ENCODE measurements at places on chromosomes 13 and 19. TPM values are rescaled to one million over a fixed set of nuclear protein-coding genes. Genes with fewer than 3 reads are reported as not detected.
A peak's percentile ranks its signal among the peaks of the same experiment; 100 is the strongest.

- no peak for DNase-seq
- no peaks in the 10 kb centered on the region for H3K27me3 ChIP-seq
- no peak overlapping the region for H3K27ac ChIP-seq
- no peaks in the 10 kb centered on the region for H3K36me3 ChIP-seq
- no peak overlapping the region for H3K4me3 ChIP-seq
Measured at GRCh38 chr13:105538346-105538745, 997.1 kb downstream of the EFNB2 start.

DNA sequence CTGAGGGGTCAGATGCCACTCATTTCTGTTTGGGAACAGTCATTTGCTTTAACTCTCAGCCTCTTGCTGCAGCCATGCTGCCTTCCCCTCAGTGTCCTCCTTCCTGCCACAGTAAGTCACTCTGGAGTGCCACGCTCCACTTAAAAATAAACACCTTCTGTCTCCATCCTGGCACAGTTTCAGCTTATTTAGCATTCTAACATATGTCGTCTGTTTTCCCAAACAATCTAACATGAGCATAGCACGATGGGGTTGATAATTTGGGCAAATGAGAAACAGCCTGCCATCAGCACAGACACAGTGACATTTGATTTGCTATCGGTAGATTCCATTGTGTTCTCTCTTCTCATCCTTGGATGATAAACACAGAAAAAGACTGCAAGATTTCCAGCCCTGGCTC lies 768.6 kb downstream of the UQCRFS1 start:
- DNase-seq: no peak
- peaks cover 2% of the 10 kb centered on the region for H3K27me3 ChIP-seq
- H3K4me3 ChIP-seq: no peak overlapping the region
- H3K4me1 ChIP-seq: no peaks in the 10 kb centered on the region

ZNF132 gene
- 1.4 TPM for total RNA-seq

SMIM17 gene
- total RNA-seq: 0.27 TPM

GRIK5 gene
- total RNA-seq: 12.1 TPM

GRCh38 chr13:36981156-36981743 lies 17.9 kb downstream of the ALG5 start:
- H3K4me3 ChIP-seq: no peak overlapping the region
- H3K27me3 ChIP-seq: no peaks in the 10 kb centered on the region
- H3K4me1 ChIP-seq: peaks cover 4% of the 10 kb centered on the region
- peak; percentile 36 for DNase-seq

Measured in astrocyte (in vitro differentiated cells and primary cell).